ENCODE measurements at places on chromosomes 3 and 15.

DNA sequence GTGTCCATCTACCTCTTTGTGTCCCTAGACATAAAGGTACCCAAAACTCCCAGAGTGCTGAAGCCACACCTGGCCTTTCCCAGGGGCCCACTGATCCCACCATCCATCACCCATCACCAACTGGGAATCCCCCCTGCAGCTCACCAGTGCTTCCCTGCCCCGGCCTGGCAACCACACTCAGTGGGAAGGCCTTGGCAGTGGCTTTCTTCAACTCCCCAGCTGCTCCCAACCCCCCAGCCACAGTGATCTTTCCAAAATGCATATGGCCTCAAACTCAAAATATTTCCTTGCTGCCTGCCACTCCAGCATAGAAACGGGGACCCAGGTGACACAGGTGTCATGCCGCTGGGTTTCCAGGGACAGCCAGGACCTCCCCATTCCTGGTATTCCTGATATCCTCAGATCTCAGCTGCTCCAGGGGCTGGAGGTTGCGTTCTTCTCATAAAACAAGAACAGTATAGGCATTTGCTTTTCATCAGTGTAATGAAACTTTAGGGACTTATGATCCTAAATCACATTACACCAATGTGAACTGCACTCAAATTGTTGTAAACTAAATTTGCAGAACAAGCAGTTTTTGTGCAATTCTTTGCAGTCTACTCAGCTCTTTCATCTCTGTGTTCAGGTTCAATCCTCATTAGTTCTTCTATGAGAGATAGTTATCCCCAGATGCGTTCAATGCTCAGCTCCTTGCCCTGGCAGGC lies 1.3 kb downstream of the OCA2 start:
- DNase-seq, result no peak

GRCh38 chr3:9211155-9211950 lies 38.1 kb downstream of the SRGAP3 start:
- DNase-seq, result no peak

- DNase-seq, result no peak
These were observed 72.7 kb upstream of the ABI3BP start for GRCh38 chr3:101065962-101066361.

DNA sequence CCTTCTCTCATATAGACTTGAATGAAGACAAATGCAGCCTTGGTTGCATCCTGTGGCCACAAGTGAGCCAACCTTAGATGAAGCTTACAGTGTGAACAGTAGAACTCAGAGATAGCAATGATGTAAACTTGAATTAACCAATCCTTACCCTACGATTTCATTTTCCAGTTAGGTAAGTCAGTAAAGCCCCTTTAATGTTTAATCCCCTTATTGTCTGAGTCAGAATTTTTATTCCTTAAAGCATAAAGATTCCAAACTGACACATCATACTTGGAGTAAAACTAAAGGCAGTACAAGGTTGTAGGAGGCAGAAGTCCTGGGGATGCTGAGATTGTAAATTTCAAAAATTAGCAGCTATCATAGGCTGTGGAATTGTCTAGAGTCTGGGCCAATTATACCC lies 507.8 kb upstream of the DPH6 start:
- no peak for DNase-seq

- no peak for DNase-seq
These were observed 26.6 kb upstream of the KY start for GRCh38 chr3:134677196-134677986.

- DNase-seq, result no peak
These were observed 71.2 kb upstream of the SOX14 start for GRCh38 chr3:137692803-137693431.

GRCh38 chr3:23645533-23646183 lies 160.1 kb upstream of the UBE2E1 start:
- no peak for DNase-seq

DNA sequence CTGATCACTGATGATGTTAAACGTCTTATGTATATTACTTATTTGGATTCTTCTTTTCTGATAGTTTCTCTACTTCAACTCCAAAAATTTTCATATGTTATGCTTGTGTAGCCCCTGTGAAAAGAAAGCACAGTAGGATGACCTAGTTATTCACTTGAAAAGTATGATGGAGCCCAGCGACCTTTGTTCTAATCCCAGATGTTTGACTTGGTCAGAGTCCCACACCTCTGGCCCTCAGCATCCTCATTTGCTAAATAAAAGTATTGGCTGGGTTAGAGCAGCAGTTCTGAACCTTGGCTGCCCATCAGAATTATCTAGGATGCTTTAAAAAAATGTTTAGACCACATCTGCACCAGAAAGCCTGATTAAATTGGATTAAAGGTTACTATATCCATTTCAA lies 173.7 kb downstream of the ATG7 start:
- no peak for DNase-seq

DNA sequence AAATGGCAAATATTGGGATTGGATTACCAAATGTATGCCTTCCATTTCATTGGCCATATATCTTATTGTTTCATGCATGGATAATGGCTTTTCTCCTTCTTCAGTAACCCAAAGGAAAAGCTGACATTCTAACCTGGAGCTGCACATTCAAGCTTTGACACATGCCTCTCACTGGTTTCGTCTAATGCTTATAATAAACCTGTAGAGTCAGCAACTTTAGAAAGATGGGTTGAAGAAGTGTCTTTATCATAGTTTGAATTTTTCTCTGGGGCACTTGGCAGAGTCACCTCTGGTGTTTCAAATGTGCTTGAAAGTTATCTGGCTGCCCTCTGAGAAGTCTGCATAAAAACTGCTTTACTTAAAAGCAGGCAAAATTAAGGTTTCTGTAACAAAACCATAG lies 55.4 kb upstream of the GOLGA8A start:
- no peak for DNase-seq

GRCh38 chr3:98843266-98843959 lies 58.1 kb downstream of the DCBLD2 start:
- no peak for DNase-seq
